ENCODE measurements at places on chromosomes 2 and 18.

DNA sequence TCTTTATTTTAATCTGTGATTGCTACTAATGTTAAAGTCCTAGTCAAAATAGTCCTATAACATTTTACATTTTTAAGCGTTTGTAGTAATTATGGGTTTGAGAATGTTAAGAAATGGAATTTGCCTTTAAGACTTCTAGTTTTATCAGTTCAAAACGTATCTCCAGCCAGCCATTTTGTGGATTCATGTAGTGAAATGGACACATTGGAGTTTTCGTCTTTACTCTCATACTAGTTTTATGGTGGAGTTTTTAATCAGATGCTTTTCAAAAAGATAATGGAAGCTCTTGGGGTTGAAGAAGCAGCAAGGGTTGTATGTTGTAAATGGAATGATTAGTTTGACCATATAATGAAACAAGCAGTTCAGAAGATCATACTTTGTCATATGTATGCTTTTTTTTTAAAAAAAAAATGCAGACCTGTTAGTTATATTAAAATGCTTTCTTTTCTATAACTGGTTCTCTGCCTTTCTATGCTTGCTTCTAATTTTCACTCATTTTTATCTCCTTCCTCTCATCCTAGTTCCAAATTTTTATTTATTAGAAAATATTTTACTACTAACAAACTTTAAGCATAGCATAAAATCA lies 16.6 kb downstream of the VAPA start:
- no peak for DNase-seq

- peak; percentile 69 for DNase-seq
These were observed at the start of gene ITGA6 for GRCh38 chr2:172427256-172427989. TSS of gene ITGA6 (plus strand) at chr2:172427586.

DNA sequence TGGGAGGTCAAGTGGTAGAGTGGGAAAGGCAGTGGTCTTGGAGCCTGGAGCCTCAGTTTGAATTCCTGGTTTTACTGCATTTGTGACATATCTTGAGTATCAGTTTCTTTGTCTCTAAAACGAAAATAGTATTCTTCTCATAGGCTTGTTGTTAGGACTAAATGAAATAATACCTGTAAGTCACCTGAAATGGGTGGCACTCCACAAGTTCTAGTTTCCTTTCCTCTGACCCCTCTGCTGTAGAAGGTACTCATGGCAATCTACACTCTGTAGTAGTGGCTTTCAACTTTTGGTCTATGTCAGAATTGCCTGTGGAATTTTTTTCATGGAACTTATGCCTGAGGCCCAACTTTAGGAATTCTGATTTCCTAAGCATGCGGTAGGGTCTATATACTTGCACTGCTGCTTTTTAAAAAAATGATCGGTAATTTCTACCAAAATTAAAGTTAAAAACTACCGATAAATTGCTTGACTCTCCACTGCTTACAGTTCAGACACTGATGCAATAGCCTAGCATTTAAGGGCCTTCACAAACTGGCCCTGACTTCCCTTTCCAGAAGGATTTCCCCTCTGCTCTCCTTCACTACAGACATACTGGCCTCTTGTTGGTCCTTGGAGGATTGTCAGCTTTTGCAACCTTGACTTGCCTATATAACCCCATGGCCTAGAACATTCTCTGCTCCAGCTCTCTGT lies 47.2 kb downstream of the PLEK start:
- DNase-seq, result no peak

- no peak for DNase-seq
These were observed 713.6 kb downstream of the PLCL1 start for GRCh38 chr2:198517976-198518375.

- no peak for DNase-seq
These were observed 58.5 kb downstream of the ADD2 start for GRCh38 chr2:70709275-70710037.

- DNase-seq, result no peak
These were observed 281.8 kb upstream of the ZEB2 start for GRCh38 chr2:144801766-144802165.

DNA sequence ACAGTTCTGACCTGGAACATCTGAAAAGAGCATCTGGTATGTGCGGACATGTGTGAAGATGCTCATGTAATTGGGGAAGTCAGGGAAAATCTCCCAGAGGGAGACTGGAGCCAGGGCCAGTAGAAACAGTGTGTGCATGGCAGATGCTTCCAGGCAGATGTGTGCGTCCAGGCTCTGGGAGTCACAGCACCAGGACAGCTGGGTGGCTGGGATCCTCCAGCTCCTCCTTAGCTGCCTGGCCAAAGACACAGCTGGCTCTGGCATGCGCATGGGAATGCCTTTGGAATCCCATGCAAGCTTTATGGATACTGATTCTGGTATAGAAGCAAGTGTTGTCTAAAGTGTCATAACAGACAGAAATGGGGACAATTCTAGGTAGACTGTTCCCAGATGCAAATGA lies 369.7 kb downstream of the INSIG2 start:
- DNase-seq, result no peak

GRCh38 chr2:60735496-60736250 lies 20.4 kb upstream of the PAPOLG start:
- DNase-seq, result no peak

- no peak for DNase-seq
These were observed 1359.7 kb upstream of the NRXN1 start for GRCh38 chr2:52391621-52392020.

- no peak for DNase-seq
These were observed 29.3 kb upstream of the HS6ST1 start for GRCh38 chr2:128347701-128348539.

- no peak for DNase-seq
These were observed 63.8 kb downstream of the RTP5 start for GRCh38 chr2:241933179-241933911.

GRCh38 chr2:73983322-73984202 lies 1.1 kb upstream of the TET3 start:
- no peak for DNase-seq

DNA sequence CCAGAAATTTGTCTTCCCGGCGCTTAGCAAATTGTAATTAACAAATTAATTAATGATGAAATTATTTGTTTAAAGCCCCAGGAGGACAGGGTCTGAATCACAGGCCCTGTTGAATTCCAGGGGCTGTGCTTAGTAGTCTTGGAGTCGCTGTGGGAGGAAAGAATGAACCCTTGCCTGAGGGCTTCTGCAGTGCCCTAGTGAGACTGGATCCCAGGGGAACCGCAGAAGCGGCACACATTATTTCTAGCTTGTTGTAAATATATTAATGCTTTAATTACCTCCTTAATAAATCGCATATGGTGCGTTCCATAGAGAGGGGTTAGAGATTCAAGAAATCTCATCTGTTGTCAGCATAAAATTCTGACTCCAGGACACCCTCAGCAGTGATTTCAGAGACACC lies 235.4 kb downstream of the CELF4 start:
- no peak for DNase-seq

GRCh38 chr2:132473174-132473883 lies 56.7 kb downstream of the GPR39 start:
- DNase-seq, result no peak

- DNase-seq, result no peak
These were observed 145.9 kb upstream of the COPS8 start for GRCh38 chr2:236939721-236940231.

DNA sequence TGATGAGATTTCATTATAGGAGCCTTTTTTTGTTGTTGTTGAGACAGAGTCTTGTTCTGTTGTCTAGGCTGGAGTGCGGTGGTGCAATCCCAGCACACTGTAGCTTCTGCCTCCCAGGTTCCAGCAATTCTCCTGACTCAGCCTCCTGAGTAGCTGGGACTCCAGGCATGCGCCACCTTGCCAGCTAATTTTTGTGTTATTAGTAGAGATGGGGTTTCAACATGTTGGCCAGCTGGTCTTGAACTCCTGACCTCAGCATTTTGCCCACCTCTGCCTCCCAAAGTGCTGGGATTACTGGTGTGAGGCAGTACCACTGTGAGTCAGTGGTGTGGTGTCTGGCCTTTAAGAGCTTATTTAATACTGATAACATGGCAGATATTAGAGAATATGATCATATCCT lies 60.1 kb downstream of the MOB4 start:
- DNase-seq, result no peak

- no peak for DNase-seq
These were observed 118.4 kb downstream of the BMPR2 start for GRCh38 chr2:202494300-202495229.

DNA sequence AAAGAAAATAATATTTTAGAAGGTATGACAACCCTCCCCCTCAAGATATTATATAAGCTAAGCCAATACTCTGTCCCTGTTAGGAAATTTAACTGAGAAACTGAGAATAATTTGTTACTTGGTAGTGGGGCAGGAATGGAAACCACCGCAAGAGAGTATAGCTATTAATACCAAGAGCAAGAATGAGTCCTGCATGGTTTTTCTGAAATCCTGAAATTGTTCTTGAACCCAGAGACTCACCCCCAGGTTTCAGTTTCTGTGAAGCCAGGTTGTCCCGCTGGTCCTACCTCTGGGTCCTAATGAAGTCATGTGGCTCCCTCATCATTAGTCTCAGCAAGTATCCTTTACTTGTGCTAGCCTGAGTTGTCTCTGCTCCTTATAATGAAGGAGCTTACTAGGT lies 671.0 kb upstream of the ACVR2A start:
- no peak for DNase-seq

DNA sequence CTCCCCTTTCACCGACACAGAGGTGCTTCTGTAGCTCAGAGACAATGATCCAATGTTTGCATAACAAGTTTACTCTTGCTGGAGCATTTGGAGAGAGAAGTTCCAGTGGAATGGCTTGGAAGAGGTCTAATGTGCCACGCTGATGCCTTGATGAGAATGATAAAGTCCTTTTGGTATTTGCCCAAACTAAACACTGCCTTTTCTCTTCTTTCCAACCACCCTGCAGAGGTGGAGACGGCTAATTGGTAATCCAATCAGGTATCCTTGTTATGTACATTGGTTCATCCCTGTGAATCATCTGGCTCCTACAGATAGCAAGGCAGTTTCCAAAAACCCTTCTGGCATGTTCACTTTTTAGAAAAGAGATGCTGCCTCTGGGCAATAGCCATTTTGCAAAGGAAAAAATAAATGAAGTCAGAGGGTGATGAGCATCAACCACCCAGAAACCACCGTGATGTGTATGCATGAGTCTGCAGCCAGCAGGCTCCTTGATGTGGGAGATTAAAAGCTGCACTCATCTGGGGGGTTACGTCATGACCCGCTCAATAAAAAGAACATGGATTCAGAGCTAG lies 40.6 kb downstream of the KIAA2012 start:
- DNase-seq, result no peak
